Esophagus muscularis mucosa (tissue), 4 donors: ENCODE measurements at places on chromosomes 5 and 9.
A peak's percentile ranks its signal among the peaks of the same experiment; 100 is the strongest.

- DNase-seq: no peak
These were observed 14.0 kb downstream of the TGFBR1 start for GRCh38 chr9:99118782-99119466.

GRCh38 chr9:70832492-70832891, 288.9 kb downstream of the TRPM3 start:
- DNase-seq: no peak

DNA sequence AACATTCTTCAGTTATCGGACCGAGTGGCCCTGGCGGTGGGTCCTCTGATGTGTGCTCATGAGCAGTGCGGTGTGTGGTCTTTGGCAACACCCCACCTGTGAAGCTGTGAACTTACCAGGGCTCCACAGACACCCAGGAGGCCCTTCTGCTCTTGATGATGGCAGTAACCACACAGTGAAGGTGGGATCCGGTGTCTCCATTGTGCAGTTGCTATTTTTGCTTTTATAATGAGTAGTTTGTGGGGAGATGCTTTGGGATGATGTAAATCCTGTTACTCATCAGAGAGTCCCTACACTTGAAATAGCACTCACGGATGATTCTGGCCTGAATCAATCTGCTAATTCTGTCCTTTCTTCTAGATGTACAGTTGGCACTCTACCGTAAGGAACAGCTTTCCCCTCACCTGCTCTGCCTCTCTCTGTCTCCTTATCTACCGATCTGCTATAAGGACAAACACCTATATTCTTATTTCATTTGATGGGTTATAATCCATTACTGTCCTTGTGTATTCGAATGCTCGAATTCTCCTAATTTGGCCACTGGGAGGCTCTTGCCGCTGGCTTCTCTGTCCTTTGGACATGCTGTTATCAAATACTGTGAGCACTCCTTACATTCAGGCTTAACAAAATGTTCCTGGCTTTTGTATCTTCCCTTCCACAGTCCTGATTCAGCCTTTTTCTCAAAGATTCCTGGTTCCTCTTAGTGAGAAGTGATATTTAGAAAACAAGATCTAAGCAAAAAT, 20.2 kb downstream of the ATPSCKMT start:
- no peak for DNase-seq

DNA sequence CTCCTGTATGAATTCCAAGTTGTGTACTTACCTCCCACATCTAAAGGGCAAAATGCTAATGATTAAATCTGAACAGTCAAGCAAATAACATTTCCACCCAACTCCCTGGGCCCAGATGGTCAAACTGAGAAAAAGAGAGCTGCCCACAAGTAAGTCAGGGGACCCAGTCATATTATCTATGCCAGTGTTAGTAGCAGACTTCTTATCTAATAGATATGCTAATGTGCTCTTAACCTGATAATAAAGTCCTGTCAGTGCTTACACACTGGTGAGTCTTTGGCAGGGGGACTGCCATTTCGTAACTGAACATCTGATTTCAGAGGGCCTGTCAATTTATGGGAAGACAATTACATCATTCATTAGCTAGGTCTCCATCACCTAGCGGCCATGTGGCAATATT, 292.3 kb upstream of the WWC1 start:
- DNase-seq: no peak

- no peak for DNase-seq
These were observed 72.3 kb downstream of the RASA1 start for GRCh38 chr5:87339986-87340385.

- no peak for DNase-seq
These were observed at the start of gene INSL4 for GRCh38 chr9:5231212-5231611. Gene INSL4, plus strand, starts transcription at chr9:5231419. Its CDS starts 105 bp downstream, at chr9:5231524.

DNA sequence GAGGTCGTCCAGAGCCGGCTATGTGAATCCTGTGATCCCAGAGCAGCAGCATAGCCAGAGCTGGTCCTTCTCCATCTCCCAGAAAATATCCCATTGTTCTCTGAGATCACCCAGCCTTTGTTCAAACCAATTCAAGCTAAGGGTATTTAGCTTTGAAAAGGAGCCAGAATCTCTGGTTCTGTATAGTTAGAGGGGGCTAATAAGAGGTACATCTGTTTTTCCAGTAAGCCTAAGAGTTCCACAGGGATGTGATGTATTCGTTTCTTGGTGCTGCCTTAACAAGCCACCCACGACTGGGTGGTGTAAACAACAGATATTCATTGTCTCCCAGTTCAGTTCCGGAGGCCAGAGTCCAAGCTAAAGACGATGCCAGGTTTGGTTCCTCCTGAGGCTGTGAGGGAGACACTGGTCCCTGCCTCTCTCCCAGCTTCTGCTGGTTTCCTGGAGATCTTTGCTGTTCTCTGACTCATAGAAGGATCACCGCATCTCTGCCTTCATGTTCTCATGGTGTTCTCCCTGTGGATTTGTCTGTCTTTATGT, 344.8 kb downstream of the MTRR start:
- DNase-seq: no peak

GRCh38 chr5:8949908-8950307, 596.0 kb downstream of the SEMA5A start:
- no peak for DNase-seq

DNA sequence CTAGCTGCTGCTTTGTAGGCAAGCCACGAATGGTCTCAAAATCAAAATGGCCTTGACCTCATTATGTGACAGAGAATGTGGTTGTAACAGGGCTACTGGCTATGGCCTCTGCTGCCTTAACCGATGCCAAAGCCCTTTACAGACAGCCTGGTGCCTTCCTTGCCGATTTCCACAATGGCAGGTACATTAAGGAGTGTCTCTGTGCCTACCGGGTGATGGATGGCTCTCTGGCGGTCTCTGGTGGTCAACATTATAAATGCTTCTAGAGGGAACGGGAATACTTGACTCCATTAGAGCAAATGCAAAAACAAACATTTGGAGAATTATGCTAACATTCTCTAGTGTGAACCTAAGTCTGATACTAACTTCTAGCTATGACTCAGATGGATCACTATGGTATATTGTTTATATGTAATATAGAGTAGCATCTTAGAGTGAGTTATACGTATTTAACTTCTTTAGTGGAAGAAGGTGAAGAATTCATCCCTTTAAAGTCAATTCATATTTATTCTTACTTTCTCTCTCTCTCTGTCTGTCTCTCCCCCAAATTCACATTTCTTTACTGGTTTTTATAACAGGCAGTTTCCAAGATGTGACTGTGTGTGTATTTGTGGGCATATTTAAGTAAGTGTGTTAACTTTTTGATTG, 52.5 kb downstream of the RPS23 start:
- no peak for DNase-seq

- DNase-seq: no peak
These were observed 121.8 kb upstream of the CNTLN start for GRCh38 chr9:17013010-17013409.

DNA sequence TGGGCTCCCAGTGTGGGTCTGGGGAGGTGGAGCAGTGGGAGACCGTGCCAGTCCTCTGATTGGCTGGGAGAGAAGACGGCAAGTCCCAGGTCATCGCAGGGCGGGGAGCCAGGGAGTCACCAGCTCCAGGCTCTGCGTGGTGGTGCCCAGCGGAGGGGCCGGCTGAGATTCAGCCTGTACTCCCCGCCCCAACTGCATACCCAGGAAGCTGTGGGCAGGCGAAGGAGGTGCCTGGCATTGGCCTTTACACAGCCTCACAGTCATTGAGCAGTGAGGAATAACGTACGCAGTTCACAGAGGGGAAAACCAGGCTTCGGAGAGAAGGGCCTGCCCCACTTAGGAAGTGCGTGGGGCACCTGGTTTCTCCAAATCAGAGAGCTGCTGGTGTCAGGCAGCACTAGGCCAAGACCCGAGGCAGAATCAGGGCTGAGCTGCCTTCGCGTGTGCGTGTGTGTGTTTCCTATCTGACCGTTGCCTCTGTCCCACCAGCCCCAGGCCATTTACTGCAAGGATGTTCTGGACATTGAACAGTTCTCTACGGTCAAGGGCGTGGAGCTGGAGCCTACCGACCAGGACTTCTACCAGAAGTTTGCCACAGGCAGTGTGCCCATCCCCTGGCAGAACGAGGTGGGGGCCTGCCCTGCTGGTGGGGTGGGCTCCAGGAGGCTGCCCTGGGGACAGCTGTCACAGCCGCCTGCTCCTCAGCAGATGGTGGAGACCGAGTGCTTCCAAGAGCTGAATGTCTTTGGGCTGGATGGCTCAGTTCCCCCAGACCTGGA, 6.2 kb upstream of the PRR7 start:
- no peak for DNase-seq

- no peak for DNase-seq
These were observed 1.6 kb downstream of the CARD19 start for GRCh38 chr9:93097511-93098201.

DNA sequence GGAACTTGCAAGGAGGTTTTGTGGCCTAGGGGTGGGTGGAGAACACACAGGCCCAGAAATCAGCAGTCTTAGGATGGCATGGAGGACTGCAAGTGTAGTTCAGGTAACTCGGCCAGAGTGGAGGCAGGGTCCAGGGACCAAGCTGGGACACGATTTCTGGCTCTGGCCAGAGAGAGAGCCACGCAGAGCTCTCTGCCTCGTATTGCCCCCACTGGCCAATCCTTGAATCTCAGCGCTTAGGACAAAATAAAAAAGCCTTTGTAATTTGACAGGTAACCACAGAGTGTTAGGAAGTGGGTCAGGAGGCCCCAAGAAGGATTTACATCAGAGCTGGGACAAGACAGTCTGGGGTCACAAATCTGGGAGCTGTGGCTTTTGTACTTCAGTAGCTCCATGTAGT, 11.7 kb downstream of the MAP3K1 start:
- no peak for DNase-seq

DNA sequence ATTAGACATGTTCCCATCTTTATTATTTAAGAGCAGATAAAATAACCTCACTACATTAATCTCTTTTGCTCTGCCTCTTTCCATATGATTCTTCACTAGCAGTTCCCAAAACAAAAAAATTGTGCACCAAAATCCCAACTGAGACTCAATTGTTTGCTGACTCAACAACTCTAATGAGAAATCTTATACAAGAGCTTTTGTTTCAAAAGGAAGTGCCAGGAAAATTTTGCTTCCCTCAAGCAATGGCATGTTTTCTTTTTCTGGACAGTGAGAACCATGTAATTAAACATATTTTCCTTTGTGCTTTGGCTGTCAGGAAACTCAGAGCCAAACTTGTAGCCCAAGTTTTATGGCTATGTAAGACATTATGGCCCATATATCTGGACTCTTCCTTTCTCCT, 62.0 kb downstream of the TMC1 start:
- no peak for DNase-seq

- DNase-seq: no peak
These were observed 147.5 kb downstream of the SLIT3 start for GRCh38 chr5:169153405-169153804.

- DNase-seq: no peak
These were observed 17.3 kb downstream of the VAV2 start for GRCh38 chr9:133974631-133975341.

DNA sequence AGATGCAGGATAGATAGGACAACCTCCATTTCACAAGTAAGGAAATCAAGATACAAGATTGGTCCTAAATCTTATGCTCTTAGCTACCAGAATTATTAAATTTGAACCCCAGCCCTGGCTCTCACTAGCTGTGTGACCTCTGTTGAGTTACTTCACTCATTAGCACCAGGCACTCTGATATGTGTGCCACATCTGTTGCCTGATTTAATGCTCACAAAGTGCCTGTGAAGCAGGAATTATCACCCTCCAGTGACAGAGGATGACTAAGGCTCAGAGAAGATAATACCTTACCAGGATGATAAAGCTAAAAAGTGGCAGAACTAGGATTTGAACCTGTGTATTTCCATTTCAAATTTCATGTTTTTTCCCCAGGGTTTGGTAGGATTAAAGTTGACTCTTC, 110.0 kb downstream of the PLPPR1 start:
- no peak for DNase-seq

- no peak for DNase-seq
These were observed 103.5 kb upstream of the SIMC1 start for GRCh38 chr5:176134529-176135223.

DNA sequence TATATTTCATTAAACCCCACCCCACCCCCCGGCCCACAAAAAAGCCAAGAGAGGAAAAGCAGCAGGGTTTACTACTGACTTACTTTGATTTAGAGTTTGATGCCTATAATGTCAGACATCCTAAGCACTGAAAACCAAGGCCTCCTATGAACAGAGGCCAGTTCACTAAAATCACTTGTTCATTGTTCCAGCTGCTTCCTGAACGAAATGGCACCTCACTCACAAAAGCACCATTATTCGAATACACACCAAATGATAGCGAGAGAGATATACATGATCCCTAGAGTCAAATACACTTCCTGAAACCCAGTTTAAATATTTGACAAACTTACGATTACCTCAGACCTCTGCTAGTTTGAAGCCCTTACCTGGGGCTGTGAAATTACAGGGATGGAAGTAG, 66.6 kb downstream of the LPAR1 start:
- no peak for DNase-seq

GRCh38 chr9:98142182-98142907, 23.3 kb upstream of the TRIM14 start:
- no peak for DNase-seq

- no peak for DNase-seq
These were observed 21.5 kb downstream of the SHB start for GRCh38 chr9:38047301-38048251.

- no peak for DNase-seq
These were observed 80.4 kb upstream of the ADAMTSL1 start for GRCh38 chr9:18393340-18394130.

- DNase-seq: no peak
These were observed 187.6 kb downstream of the COMMD10 start for GRCh38 chr5:116272281-116272941.

GRCh38 chr5:172779691-172780341, 8.8 kb upstream of the DUSP1 start:
- DNase-seq: no peak

DNA sequence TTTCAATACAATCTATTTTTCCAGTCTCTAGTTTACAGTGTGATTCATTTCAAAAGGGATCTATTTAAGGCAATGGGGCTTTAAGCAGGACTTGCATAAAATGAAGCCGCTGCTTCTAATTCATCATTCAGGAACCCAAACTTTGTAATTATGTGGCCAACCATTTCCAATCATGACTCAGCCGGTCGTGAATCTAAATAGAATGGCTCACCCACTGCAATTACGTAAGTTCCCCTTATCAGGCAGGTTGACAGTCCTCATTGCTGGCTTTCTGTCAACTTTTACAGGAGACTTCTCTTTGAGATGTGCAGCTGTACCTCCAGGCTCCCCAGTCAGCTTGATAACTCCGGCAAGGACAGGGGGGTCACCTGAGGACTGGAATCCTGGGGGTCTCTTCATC, 152.8 kb upstream of the DAP start:
- DNase-seq: peak; percentile 83

- no peak for DNase-seq
These were observed 35.9 kb downstream of the HK3 start for GRCh38 chr5:176863041-176863764.

- no peak for DNase-seq
These were observed 177.1 kb downstream of the GAPVD1 start for GRCh38 chr9:125438506-125439433.

- DNase-seq: peak; percentile 79
These were observed 81.2 kb upstream of the CCDC112 start for GRCh38 chr5:115377468-115378217.

- no peak for DNase-seq
These were observed 32.5 kb downstream of the LEAP2 start for GRCh38 chr5:132905938-132906337.
